ENCODE measurements at places on chromosomes 16 and 17.

GRCh38 chr17:44221084-44221861 lies 1.8 kb upstream of the UBTF start:
- DNase-seq, result peak; percentile 76

- DNase-seq, result no peak
Observed at GRCh38 chr17:28228986-28229729, 89.8 kb upstream of the TMEM97 start.

- peak; percentile 34 for DNase-seq
Observed at GRCh38 chr16:66357523-66357928, 9.0 kb upstream of the CDH5 start.

DNA sequence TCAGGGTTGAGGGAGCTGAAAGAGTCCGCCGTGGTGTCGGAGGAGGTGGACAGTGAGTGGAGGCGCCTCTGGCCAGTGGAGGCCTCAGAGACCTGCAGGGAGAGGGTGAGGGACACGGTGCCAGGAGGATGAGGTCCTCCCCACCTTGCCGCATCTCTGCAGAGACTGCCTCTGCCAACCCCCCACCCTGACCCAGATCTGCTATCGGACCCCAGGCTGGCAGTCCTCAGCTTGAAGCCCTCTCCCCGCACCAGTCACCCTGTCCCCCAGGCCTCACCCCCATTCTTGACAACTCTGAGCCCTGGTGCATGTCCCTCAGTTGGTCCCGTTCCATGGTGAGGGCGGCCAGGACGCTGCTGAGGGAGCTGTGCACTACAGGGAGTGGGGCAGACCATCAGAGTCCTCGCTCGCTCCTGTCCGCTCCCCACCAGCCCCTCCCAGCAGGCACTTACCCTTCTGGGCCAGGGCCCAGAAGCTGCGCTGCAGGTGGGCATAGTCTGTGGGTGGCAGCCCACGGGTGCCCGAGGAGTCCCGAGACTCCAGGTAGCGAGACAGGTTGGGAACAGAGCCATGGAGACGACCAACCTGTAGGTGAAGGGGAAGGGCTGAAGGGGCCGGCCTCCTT lies 5.4 kb downstream of the OSBPL7 start:
- DNase-seq, result no peak

GRCh38 chr16:23635958-23636357 lies 5.2 kb downstream of the PALB2 start:
- no peak for DNase-seq

DNA sequence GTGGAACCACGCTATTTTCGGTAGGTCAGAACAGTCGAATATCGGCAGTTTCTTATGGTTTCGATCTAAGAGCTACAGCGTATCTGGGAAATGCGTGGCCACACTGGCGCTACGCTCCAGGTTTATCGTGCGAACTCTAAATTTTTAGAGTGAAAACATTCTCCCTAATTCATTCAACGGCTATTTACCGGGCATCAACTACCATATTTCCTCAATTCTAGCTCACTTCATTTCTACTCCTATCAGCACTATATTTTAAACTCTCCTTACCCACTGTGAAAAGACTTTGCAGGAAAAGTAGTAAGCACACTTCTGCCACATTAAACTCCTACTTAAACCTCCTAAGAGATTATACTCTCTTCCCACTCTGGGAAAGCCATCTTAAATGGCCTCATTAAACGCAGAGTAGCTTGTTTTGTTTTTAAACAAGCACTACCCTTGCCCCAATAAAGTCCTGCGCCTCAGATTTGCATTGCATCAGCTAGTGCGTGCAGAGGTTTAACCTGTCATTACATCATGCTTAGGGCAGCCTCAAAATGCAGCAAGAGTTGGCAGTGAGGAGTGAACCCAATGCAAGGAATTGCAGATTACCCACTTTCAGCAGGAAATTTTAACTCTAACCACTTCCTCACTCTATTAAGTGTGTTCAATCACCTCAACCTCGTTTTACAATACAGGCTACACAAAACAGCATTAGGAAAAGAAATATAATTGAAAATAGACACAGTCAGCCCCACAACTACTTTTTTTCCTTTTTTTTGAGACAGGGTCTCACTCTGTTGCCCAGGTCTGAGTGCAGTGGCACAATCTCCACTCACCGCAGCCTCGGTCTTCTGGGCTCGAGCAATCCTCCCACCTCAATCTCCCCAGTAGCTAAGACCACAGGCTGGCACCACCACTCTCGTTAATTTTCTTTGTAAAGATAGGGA lies 18.8 kb downstream of the SIAH1 start:
- peak; percentile 51 for DNase-seq

- no peak for DNase-seq
Observed at GRCh38 chr16:19914877-19915276, 30.2 kb upstream of the GPRC5B start.

GRCh38 chr17:35717475-35717874 lies 14.0 kb upstream of the RASL10B start:
- no peak for DNase-seq

GRCh38 chr16:87458424-87458915 lies 34.4 kb downstream of the ZCCHC14 start:
- no peak for DNase-seq

GRCh38 chr16:25371342-25371741 lies 113.7 kb upstream of the ZKSCAN2 start:
- DNase-seq, result no peak

- no peak for DNase-seq
Observed at GRCh38 chr16:75697571-75697970, 3.7 kb downstream of the DUXB start.

GRCh38 chr16:7921345-7921744 lies 588.7 kb downstream of the RBFOX1 start:
- DNase-seq, result no peak

DNA sequence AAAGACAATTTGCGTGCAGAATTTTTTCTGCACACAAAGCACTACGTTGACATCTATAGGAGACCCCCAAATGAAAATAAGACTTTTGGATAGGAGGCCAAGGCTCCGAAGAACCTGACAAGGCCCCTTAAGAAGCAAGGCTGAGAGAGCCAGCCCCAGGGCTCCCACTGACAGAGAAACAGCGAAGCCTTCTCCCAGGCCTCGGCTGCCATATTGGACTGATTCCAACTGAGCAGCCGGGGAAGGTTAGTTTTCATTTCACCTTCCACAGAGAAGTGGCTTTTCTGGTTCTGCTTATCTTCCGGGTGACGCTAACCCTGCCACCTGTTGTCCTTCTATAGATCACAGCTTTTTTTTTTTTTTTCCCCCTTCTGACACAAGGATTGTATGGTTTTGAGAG lies 356.7 kb downstream of the SOX9 start:
- DNase-seq, result no peak

DNA sequence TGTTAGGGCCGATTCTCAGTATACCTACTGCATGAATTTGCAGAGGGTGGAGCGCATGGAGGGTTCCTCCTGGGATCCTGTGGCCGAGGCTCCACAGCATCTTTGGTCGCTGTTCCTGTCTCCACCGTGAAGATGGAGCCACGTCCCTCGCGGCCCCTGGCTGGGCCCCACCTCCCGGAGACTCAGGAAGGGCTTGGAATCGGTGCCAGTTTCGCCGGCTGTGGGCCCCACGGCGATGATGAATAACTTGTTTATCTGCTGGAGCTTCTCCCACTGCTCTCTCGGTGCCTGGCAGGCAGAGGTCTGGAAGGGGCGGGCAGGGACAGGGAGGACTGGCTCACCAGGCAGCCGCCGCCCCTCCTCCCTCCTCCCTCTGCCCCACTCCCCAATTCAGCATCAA lies 8.1 kb downstream of the SLC5A11 start:
- no peak for DNase-seq

DNA sequence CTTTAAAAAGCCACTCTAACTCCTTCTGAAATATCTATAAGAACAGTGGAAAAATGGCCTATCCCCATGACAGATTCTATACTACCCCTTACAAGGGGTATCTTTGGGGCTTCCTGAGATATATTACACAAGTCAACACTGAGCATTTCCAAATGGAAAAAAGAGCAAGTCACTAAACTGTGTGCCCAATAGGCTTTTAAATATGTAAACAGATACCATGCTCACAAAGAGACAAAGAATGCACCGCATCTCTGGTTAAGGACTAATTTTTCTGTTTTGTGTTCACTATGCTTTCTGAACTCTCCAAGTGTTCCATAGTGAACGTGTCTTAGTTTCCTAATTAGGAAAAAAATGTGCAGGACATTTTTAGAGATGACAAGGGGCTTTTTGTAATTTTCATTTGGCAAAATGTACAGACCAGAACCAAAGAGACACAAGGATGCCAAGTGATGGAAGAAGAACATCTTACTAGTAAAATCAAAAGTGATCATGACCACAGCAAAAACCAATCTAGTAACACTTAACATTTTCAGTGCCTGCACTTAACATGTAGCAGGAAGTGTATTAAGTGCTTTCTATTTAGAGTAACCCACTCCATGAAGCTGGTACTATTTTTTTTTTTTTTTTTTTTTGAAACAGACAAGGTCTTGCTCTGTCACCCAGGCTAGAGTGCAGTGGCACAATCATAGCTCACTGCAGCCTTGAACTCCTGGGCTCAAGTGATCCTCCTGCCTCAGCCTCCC lies 21.5 kb downstream of the MYH11 start:
- DNase-seq, result no peak

DNA sequence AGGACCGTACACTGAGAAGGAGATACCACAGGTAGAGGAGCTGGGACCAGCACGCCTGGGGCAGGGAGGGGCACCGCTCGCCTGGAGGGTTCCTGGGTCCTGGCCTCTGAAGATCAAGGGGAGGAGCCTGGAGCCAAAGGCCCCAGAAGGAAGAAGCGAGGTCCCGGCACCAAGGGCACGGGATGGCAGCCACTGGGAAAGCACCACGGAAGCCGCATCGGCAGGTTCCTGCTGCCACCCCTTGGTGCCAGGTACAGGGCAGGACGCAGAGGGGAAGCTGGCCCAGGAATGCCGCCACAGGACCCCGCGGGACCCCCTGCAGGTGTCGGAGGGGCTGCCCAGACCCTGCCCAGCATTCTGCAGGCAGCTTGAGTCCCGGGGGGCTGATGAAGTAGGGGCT lies 42.5 kb upstream of the CBFA2T3 start:
- DNase-seq, result no peak

GRCh38 chr17:79941088-79942010 lies 94.3 kb downstream of the TBC1D16 start:
- DNase-seq, result no peak

DNA sequence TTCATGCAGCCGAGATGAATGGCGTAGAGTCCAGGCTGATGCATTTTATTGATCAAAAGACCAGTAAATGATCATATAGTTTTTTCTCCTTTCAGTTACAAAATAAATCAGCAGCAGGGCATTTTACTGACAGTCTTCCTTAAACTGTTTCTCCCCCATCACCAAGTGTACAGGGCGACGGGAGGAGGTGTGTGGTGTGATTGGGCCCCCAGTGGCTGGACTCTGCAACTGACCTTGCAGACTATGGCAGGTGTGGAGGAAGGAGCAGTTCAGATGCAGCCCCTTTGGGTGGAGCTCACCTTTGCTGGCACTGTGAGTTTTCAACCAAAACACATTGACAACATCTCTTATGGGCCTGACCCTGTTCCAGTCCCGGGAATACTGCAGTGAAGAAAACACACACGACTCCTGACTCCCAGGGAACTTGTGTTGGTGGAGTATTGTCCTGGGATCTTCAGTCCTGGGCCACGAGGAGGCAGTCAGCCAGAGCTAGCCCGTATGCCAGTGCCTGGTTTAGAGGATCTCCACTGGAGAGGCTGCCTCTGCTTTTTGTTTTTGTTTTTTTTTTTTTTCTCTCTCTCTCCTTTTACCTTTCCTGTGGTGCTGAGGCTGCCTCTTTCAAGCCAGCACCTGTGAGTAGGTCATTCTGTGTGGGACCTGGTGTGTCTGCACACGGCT lies 29.8 kb downstream of the KIAA0513 start:
- DNase-seq, result no peak

- no peak for DNase-seq
Observed at GRCh38 chr17:43200127-43200526, 11.5 kb upstream of the TMEM106A start.

DNA sequence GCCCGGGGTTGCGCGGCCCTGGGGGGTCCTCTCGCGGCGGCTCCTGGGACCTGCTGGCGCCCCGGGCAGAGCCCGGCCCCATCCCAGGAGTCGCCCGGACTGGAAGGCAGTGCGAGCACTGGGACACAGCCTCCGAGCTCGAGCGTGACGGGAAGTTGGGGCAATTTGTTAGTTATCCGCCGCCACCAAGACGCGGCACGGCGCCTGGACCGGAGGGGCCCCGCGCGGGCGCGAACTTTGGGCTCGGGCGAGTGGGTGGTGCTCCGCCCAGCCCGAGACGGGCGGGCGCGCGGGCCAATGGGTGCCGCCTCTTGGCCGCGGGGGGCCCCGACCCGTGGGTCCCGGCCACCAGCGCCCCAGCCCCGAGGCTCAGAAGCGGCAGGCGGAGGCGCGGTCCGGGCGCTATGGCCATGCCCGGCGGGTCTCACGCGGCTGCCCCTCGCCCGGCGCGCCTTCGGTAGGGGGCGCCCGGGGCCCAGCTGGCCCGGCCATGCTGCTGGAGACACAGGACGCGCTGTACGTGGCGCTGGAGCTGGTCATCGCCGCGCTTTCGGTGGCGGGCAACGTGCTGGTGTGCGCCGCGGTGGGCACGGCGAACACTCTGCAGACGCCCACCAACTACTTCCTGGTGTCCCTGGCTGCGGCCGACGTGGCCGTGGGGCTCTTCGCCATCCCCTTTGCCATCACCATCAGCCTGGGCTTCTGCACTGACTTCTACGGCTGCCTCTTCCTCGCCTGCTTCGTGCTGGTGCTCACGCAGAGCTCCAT lies at the start of gene ADORA2B:
TSS of gene ADORA2B (plus strand) at position 372 of the 768 bp plus-strand sequence. CDS start at position 491, 119 bp downstream.
- DNase-seq, result peak; percentile 78

- no peak for DNase-seq
Observed at GRCh38 chr16:58120234-58120633, 8.9 kb downstream of the CFAP20 start.

GRCh38 chr16:11328172-11329070 lies 16.8 kb upstream of the RMI2 start:
- DNase-seq, result peak; percentile 66

GRCh38 chr17:78450696-78451345 lies 72.4 kb downstream of the PGS1 start:
- DNase-seq, result no peak

DNA sequence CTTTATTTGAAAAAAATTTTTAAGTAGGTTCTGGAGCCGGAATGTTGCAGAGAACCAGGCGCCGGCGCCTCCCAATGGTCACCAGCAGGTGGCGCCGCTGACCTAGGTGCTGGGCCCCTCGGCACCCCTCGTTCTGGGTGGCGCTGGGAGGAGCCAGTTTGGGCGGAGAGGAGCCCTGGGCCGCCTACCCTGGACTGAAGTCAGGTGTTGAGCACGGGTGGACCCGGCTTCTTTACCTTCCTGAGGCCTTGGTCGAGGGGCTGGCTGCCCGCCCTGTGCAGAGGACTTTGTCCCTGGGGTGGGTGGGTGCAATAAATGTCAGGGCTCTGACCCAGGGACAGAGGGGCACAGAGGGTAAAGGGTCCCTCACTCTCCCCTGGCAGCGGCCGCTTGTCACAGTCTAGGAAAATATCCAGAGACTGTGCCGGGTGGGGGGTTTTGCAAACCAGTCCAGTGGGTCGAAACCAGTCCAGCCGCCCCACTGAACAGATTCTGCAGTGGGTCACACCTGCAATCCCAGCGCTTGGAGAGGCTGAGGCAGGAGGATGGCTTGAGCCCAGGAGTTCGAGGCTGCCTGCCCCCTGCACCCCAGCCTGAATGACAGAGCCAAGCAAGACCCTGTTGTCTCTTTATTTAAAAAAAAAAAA lies 30.1 kb upstream of the TNFRSF13B start:
- DNase-seq, result peak; percentile 88

Measured in activated T-cell treated with anti-CD3 and anti-CD28 coated beads, Interleukin-2, amount 50 U/mL, for 48 hours (primary cell).